A549 (cell line): ENCODE measurements at places on chromosomes 13 and 19. TPM values are rescaled to one million over a fixed set of nuclear protein-coding genes. Genes with fewer than 3 reads are reported as not detected.
A peak's percentile ranks its signal among the peaks of the same experiment; 100 is the strongest.

The URAD gene
- not detected in 3 replicates for polyA plus RNA-seq

The VSIG10L gene
- polyA plus RNA-seq, result 5.7 to 6.8 TPM (median 6.7 TPM) in 3 replicates

The TSPAN16 gene
- polyA plus RNA-seq, result not detected in 3 replicates

The CFD gene
- 13.8 to 14.8 TPM (median 14.3 TPM) in 3 replicates for polyA plus RNA-seq

The MYCBP2 gene
- polyA plus RNA-seq, result 13.3 to 16.1 TPM (median 15.8 TPM) in 3 replicates

- DNase-seq, result no peak
Observed at GRCh38 chr13:20131057-20131832, 29.6 kb downstream of the GJA3 start.

DNA sequence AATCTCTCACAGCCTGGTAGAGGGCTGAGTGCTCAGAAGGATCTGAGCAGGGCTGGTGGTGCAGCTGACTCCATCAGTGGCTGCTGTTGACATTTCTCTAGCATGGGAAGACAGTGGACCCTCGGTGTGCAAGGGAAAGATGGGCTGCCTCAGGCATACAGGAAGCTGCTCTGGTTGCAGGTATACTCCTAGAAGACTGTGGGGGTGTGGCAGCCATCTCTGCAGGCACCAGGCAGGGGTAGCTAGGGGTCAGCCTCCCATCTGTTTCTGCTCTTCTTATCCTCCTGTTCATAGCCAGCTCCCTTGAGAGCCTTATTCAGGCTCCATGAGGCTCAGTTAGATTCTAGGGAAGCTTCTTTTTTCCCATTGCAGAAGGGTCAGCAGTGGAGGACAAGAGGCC lies 475.5 kb downstream of the TSHZ3 start:
- DNase-seq, result no peak

DNA sequence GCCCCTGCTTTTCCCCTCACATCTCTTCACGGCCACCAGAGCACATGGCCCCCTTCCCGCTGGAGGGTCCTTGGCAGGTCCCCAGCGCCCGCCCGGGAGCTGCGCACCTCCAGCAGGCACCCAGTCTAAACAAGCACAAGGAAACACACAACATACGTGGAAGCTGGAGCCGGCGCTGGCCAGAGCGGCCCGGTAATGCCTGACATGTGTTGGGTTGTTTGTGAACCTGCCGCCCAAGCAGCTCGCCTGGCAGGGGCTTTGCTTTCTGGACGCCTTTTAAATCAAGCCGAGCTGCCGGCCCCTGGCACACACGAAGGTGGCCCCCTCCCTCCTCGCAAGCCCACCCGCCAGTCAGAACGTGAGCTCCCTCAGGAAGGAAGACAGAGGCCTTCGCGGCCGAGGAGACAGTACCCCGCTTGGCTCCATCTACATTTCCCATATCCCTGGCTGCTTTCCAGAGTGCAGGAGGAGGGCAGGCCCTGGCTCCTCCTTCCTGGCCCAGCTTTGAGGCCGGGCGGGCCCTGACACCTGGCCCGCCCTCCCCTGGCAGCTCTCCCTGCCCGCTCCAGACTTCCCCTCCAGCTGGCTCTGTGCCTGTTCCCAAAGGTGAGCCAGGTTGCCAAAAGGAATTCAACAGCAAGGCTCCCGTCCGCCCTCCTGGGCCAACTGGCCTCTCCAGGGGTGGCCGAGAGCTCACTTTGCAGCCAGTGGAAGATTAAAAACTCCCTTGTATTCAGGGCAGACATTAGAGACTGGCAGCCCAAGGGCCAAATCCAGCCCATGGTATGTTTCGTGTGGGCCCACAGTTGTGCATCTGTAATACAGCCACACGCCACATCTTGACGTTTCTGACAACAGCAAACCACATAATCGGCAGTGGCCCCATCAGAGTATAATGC lies 28.7 kb downstream of the COMP start:
- no peak for DNase-seq

DNA sequence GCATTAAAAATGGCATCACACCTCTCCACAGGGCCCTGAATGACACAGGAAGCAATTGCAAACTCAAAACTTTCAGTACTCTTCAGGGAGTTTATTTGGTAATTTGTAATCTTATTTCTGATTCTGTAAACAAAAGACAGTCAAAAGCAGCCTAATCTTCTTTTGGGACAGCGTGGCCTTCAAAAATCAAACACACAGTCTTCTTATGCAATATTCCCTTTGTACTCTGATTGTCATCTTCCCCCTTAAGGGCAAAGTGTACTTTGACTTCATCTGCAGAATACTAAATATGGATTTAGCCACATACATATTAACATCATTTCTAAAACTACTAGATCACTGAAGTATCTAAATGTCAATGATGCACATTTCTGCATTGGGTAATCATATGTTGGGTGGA lies 322.0 kb downstream of the MZT1 start:
- no peak for DNase-seq

- no peak for DNase-seq
Observed at GRCh38 chr13:89812856-89813255, 1534.6 kb upstream of the MIR17HG start.

- no peak for DNase-seq
Observed at GRCh38 chr19:1591421-1592023, 1.1 kb downstream of the MBD3 start.

GRCh38 chr13:108705031-108705430 lies 75.6 kb downstream of the MYO16 start:
- peak; percentile 80 for DNase-seq
